Activated CD8-positive, alpha-beta memory T cell treated with anti-CD3 and anti-CD28 coated beads for 48 hours (primary cell): ENCODE measurements at places on chromosomes 7 and 10.

DNA sequence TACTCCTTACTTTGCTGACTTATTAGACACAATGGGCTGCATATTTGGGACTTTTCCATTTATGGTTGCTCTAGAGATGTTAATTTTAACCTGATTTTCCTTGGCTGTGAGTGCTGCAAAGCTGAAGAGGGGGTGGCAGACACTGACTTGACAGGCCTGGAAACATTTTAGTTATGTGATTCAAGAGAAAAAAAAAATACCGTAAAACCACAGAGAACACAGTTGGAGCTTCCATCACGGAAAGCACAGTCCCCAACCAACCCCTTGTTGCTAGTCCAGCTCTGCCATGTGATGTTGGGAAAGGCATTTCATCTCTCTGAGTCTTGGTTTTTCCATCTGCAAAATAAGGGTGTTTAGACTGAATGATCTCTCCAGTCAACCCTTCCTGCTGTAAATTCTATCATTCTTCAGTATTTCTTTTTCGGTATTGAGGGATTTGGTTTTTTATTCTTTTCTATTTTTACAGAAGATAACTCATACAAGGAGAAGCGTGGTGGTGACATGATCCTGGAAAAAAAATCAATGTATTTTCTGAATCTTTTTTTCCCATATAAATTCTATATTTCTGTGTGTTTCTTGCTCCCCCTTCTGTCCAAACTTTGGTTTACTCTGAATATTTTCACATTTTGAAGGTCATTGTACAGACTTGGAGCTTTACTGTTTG is 246.1 kb downstream of the REEP3 start:
- DNase-seq, result no peak

DNA sequence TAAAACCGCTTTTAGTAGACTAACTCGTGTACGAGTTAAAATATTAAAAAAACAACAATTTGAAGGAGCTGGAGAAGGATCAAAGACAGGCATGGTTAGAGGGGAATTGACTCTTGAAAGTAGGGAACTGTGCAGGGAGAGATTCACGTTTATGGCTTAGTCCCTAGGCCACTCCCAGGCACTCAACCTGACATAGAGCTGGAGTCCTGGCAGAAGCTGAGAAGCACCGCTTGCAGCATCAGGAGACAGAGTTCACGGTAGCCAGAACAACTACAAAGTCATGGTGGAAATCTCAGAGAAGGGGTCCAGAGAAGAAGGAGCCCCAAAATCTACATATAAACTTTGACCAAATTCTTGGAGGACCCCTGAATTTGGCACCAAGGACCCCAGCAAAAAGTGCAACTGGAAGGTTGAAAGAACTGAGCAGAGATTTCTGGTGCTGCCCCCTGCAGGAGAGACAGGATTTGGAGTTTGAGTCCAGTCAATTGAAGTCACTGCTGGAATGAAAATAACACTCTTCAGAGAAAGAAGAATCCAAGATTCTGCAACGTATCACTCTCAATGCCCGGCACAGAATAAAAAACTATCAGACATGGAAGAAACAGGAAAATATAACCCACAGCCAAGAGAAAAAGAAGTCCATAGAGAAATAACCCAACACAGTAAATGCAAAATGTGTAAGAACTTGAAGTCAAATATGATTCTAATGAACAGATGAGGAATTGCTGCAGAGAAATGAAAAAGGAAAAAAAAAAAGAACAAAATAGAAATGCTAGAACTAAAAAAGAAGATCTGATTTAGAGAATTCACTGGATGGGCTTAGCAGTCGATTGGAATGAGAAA is 493.3 kb upstream of the PODXL start:
- no peak for DNase-seq

GRCh38 chr10:95517536-95518454 is 43.4 kb downstream of the SORBS1 start:
- no peak for DNase-seq

DNA sequence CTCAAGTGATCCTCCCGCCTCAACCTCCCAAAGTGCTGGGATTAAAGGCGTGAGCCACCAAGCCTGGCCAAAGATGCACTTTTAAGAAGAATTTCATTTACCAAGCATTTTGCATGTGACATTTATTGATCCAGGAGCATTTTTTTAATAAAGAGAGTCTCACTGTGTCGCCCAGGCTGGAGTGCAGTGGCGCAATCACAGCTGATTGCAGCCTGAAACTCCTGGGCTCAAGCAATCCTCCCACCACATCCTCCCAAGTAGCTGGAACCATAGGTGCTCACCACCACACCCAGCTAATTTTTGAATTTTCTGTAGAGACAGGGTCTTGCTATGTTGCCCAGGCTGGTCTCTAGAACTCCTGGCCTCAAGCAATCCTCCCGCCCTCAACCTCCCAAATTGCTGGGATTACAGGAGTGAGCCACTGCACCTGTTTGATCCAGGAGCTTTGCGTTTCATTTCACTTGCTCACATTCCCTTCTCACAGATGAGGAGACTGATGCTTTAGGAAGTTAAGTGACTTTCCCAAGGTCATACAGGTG is 4.4 kb upstream of the TBL2 start:
- no peak for DNase-seq

- no peak for DNase-seq
Measured at GRCh38 chr7:144676492-144676891, 159.4 kb downstream of the TPK1 start.

DNA sequence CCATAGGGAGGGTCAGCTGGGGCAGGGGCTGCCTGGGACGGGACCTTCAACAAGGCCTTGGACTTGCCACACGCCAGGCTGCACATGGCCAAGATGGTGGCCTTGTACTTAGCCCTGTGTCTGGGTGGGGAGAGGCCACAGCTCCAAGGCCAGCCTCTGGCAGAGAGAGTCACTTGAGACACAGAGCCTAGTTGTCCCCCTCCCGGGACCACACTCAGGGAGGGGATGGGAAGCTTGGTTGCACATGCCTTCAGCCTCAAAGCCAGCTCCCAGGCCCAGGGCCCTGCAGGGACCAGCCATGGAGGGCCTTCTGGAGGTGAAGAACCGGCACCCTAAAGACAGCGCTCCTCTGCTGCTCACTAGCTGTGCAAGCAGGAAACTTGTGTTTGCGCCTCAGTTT is 16.7 kb downstream of the MMRN2 start:
- DNase-seq, result no peak

DNA sequence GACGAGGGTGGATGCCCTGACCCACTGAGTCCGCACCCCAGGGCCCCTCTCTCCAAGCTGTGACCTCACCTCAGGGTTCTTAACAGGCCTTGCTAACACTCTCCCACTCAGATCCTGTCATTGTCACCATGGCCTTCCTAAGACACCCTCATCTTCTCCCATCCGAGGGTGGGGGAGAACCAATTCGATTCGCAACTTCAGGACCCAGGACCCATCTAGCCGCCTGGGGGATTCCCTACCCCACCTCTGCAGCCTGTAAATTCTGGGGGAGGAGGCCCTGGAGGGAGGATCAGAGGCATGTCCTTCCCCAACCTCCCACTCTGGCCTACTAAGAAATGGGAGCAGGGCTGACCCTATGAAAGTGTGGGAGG is 17.4 kb downstream of the TRIM8 start:
- no peak for DNase-seq

- DNase-seq, result no peak
Measured at GRCh38 chr7:97016381-97017191, 8.0 kb downstream of the DLX5 start.

- no peak for DNase-seq
Measured at GRCh38 chr7:116862951-116863670, 724 bp downstream of the CAPZA2 start.

GRCh38 chr7:134419875-134420274 is 39.0 kb downstream of the AKR1B1 start:
- no peak for DNase-seq

GRCh38 chr10:75647675-75648074 is 216.3 kb downstream of the LRMDA start:
- no peak for DNase-seq

DNA sequence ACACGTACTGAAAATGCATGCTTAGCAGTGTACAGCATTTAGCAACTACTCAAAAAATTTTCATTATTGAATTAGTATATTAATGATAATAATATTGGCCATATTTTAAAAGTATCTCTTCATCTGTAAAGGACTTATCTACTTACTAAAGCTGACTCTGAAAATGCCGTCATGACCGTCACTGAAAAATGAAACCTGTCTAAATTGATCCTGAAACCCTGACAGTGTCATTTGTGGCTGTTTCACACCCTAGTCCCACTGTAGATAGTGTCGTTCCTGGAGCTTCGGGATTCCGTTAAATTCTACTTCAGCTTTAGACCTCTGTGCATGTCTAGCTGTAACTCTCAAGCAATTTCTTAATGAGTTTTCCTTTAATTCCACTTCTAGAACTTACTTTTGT is 35.8 kb upstream of the EZH2 start:
- DNase-seq, result no peak

GRCh38 chr10:124624895-124625294 is 119.3 kb downstream of the FAM53B start:
- DNase-seq, result no peak

- DNase-seq, result no peak
Measured at GRCh38 chr10:49567810-49568209, 28.9 kb upstream of the ERCC6 start.

- DNase-seq, result no peak
Measured at GRCh38 chr10:94217411-94217810, 145.3 kb downstream of the NOC3L start.

DNA sequence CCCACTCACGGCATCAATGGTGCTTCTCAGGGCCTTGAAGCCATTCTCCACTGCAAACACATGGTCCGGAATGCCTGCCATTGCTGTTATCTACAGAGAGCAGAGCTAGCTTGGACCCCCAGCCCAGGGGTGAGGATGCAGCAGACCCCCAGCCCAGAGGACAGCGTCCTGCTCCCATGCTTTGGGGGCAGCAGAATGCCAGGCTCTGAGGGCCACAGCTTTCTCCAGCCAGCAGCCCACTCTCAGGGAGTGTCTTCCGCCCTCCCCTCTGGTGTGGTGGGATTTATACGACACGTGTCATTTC is 48.1 kb upstream of the MSMB start:
- no peak for DNase-seq

DNA sequence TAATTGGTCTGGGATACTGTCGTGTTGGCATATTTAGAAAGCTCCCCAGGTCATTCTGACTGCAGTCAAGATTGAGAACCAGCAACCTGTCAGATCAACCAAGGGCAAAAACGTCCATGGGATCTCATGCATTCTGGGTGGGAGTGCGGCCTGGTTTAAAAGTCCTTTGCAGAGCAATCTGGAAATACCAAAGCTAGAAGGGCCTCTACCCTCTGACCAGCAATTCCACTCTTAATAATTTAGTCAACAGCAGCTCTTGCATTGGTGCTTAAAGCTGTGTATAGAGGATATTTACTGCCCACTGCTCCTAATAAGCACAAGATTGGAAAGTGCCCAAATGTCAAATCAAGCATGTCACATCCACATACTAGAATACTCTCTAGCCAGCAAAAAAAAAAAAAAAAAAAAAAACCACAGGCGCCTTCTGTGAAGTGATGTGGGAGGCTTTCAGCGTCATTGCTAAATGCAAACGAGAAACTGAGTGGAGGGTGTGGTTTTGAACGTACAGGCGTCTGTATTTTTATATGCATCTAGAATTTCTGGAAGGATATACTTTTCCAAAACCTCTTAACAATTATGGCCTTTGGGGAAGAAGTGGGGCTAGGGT is 44.8 kb upstream of the HSPA12A start:
- no peak for DNase-seq

- no peak for DNase-seq
Measured at GRCh38 chr10:6563075-6563474, 17.0 kb downstream of the PRKCQ start.

DNA sequence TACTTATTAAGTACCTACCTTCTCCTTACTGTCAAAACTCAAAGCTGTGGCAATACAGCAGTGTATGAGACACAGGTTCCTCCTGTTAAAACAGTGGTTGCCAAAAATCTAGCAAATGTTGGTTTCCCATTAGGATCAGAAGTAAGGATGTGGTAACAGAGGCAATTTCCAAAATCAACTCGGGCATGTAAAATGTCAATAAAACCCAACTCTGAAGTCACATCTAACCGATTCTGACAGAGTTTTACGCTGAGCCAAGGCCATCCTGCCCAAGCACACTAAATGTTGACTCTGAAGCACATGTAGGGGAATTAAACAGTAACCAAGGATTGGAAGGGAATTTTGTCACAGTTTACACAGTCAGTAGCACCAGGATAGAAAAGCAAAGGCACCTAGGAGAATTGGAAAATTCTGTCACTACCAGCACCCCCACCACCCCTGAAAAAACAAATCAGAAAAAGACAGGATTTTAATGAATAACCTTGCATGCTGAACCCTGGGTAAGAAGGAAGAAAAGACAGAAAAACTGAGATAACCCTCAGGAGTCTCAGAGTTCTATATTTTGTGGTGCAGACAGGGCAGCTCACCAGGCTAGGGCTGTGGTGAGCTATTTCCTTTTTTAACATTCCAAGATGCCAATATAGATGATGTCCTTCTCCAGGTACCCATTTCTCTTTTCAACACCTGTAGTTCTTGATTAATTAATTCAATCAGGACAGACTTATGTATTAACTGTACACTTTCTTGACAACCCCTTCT is 119.5 kb downstream of the DOCK4 start:
- no peak for DNase-seq

- DNase-seq, result no peak
Measured at GRCh38 chr7:95126053-95126709, 198.2 kb downstream of the PON1 start.
